ENCODE measurements at places on chromosomes 1 and 21.
A peak's percentile ranks its signal among the peaks of the same experiment; 100 is the strongest.

DNA sequence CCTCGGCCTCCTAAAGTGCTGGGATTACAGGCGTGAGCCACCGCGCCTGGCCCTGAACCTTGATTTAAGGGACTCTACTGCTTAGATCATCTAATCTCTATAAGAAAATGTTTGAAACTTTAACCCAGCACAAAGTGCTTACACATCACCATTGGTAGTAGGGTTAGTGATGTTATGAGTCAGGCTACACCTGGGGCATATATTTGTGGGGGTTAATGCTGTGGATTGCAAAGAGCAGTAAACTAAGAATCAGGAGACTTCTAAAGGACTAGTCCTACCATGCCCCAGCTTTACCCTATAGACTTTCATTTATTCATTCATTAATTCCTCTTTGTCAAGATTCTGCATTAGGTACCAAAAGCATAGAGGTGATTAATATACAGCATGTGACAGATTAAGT is 880.5 kb downstream of the TTLL7 start:
- DNase-seq = no peak

GRCh38 chr1:43545695-43546387 is 15.2 kb downstream of the PTPRF start:
- DNase-seq = peak; percentile 22

DNA sequence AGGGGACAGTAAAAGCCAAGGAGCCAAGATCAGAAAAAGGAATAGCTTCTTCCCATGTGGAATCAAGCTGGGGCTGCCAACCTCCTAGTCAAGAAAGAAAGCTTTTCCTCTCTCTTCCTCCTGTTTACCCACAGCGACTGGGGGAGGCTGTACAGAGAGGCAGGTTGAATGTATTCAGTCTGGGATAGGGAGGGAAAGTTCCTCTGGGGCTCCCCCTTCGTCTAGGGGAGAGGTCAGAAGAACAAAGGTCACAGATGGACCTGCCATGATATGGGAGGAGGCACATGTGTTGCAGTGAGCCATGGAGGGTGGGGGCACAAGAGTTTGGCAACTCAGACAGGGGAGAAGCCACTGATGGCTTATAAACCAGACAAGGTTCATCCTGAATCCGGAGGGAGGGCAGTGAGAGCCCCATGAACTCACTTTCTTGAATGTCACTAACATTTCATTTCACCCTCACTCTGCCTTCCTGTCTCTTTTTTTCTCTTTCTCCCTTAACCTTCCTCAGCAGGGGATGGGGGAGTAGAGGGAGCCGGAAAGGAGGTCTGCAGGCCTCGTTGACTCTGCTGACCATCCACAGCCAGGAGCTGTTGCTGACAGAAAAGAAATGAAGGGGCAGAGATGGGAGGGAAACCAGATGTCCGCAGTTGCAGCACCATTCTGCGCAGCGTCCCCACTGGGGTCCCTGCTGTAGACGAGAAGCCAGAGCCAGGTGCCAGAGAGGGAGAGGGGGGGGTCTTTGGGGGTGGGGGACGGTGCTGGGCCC is 61.1 kb downstream of the PLXNA2 start:
- DNase-seq = no peak

DNA sequence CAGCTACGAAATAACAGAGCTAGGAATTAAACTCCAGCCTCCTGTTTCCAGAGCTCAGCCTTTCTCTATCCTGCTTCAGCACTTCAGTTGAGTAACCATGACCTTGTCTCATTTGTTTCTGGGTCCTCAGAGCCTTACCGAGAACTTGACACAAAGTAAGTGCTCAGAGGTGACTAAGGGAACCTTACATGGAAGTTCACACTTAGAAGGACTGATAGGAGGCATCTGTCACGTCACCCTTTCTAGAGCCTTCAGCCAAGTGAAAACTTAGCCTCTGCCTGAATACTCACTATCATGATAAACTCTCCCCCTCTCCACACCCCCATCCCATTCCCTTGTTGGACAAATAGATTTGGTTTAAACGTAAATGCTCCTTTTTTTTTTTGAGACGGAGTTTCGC is 9.8 kb upstream of the LUZP1 start:
- DNase-seq = no peak

DNA sequence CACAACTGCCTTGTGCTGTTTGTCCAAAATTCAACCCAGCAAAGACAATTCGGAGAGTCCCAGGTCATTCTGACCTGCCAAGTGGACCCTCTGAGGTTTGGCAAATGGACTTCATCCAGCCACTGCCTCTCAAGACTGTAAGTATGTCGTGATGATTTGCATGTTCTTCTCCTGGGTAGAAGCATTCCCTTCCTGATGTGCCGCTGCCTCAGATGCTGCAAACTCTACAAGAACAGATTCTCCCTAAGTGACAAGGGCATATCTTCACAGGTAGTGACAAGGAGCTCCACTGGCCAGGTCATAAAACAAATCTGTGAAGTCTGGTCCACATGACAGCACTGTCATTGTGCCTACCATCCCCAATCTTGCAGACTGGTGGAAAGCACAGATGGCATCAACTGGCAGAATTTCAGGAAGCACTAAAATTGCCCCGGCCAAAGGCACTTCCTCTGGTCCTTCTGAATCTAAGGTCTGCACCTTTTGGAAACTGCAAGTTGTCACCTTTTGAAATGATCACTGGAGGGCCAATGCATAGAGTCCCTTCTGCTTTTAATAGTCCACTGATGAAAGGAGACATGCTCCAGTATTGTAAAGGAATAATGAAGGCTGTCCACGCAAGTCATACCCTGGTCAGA is 27.4 kb downstream of the POFUT2 start:
- DNase-seq = no peak

GRCh38 chr1:8239306-8240023 is 78.4 kb upstream of the SLC45A1 start:
- DNase-seq = no peak

- DNase-seq = no peak
These were observed 9.8 kb upstream of the SSX2IP start for GRCh38 chr1:84700070-84700469.

- no peak for DNase-seq
These were observed 659.3 kb downstream of the USP25 start for GRCh38 chr21:16388911-16389560.

- DNase-seq = no peak
These were observed 95.2 kb downstream of the ITPKB start for GRCh38 chr1:226643611-226644540.

GRCh38 chr1:40495315-40495903 is 13.2 kb upstream of the EXO5 start:
- DNase-seq = no peak

Measured in stimulated activated CD4-positive, alpha-beta T cell treated with anti-CD3 and anti-CD28 coated beads, Interleukin-2, amount 100 ng/mL, for 24 hours (primary cell).